Activated CD4-positive, CD25-positive, alpha-beta regulatory T cell treated with anti-CD3 and anti-CD28 coated beads, Interleukin-2, amount 50 U/mL, for 72 hours (primary cell): ENCODE measurements at places on chromosomes 2 and 18.

DNA sequence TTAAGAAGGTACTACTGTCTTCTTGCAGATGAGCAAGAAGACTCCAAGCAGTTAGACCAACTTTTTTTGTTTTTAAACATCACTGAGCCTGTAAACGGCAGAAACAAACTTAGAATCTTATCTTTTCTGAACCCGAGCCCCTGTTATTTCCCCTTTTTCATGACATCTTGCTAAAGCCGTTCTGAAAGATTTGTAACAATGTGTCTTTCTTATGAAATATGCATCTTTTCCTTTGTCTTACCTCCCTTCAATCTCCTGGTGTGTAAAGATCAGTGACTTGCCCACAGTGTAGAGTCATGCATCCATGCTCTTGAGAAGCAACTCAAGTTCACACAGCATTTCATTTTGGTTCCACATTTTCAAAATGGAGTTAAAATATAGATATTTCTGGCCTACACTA lies 288.8 kb upstream of the CELF4 start:
- DNase-seq: no peak

- no peak for DNase-seq
These were observed 165.3 kb upstream of the TFPI start for GRCh38 chr2:187719510-187719909.

- DNase-seq: no peak
These were observed 63.5 kb upstream of the RASGRP3 start for GRCh38 chr2:33412920-33413319.

- no peak for DNase-seq
These were observed 241.4 kb upstream of the ACVR2A start for GRCh38 chr2:147603447-147603846.

DNA sequence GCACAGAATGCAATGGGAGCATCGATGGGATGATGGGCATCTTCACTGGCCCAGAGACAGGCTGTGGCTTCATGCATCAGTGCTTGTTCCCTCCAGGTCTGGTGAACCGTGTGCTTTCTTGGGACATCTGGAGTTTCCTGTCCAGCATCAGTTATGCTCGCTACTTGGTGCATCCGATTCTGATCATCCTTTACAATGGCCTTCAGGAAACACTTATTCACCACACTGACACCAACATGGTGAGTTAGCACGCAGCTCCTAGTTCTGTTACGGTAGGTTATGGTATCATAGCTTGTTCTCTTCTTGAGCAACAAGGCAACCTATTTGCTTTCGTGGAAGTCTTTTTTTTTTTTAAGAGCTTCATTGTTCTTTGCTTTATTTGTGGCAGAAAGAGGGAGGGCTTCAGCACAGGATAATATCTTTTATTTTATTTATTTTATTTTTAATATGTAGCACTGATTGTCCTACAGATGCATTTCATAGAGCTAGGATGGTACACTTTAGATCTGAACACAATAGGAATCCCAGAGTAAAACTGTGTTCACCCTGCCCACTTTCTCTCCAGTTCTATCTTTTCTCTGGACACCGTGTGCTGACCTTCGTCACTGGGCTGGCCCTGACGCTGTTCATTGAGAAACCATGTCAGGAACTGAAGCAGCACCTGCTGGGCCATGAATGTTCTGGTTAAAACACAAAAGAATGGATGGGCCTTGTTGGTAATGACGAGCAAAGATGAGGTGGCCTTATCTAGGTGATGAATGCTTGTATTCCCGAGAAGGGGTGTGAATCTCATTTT lies 71.2 kb upstream of the SEC11C start:
- no peak for DNase-seq

DNA sequence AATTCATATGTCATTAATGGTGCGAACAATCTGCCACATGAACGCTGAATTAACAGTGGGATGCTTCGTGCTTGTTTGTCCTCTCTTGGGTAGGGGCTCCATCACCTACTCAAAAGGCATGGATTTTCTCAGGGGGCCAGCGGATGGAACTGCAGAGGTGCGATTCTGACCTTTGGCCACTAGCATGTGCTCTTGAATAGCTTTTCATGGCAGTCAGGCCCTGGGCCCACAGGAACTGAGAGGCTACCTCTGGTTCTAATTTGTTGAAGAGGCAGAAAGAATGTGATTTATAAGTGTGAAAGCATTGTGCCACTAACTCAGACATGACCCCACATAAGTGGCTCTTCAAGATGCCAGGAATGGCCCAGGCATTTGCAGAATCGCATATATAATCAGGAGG lies 283.2 kb downstream of the INSIG2 start:
- DNase-seq: no peak

DNA sequence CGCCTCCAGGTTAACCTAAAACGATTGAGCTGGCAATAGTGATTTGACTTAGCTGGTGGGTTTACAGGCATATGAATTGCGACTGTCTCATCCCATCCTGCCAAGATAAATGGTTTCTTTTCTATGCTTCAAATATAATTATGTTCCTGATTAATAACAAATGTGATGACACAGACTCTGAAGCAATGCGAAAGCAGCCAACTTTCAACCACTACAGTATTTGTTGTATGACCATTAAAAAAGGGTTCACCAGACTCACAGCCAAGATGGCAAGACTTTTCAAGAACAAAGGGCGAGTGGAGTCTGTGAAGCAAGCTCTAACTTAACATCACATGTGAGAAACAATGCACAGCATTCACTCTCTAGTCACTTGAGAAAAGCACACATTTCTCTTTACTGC lies 186.6 kb downstream of the PID1 start:
- no peak for DNase-seq

DNA sequence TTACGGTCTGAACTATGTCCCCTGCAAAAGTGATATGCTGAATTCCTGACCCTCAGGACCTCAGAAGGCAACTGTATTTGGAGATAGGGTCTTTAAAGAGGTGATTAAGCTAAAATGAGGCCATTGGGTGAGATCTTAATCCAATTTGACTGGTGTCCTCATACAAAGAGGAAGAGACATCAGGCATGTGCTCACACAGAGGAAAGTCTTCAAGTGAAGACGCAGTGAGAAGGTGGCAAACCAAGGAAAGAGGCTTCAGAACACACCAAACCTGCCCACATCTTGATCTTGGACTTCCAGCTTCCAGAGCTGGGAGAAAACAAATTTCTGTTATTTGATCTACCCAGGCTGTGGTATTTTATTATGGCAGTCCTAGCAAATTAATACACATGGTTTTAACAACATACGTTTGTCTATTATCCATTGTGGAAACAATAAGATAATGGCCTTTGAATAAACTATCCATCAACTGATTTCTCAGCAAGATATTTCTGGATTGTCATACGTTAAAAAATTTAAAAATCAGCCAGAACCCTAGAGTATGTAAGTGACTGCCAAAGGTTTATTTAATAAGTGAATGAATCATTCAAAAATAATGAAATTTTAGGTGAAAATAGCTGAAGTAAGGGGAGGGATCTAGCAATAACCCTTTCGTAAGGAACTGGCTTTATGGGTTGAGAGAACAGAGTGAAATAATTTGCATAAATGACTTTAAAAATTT lies 6.5 kb downstream of the WIPF1 start:
- no peak for DNase-seq

DNA sequence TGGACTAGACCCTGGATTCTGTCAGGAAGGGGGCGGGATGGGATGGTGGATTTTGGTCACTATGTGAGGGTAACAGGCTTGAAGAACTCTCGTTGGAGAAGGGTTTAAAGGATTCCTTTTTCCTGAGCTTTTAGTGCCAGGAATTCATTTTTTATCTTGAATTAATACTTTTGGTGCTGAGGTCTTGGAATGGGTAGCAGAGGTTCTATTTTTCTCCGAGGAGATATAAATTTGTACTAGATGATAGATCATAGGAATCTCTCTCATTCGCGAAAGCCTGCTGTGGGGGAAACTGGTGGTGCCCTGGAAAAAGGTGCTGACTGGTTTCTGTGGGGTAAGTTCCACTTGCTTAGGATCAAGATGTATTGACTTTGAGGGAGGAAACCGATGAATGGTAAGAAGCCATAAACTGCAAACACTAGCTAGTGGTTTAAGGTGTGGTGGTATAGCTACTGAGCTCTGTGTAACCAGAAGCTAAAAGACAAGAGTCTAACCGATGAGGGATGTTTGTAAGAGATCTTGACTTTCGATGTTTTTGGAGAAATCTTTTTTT lies 706 bp downstream of the AGPS start:
- no peak for DNase-seq

DNA sequence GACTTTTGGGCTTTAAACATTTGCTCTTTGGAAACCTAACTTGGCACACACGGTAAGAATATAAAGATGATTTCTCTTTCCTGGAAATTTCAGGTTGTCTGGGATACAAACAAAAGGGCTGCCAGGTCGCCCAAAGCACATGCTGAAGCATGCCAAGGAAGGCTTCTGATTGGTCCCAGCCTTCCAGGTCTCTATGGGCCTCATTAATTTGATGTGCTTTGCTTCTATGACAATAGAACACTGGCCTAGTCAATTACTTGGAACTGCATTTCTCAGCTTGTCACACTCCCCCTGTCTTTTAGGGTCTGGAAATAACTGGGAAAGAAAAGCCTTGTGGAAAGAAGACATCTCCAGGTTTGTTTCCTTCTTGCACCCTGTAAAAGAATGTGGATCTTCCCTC lies 228.9 kb downstream of the ADCYAP1 start:
- DNase-seq: no peak

- DNase-seq: no peak
These were observed 21.4 kb downstream of the AP1S3 start for GRCh38 chr2:223815884-223816570.

DNA sequence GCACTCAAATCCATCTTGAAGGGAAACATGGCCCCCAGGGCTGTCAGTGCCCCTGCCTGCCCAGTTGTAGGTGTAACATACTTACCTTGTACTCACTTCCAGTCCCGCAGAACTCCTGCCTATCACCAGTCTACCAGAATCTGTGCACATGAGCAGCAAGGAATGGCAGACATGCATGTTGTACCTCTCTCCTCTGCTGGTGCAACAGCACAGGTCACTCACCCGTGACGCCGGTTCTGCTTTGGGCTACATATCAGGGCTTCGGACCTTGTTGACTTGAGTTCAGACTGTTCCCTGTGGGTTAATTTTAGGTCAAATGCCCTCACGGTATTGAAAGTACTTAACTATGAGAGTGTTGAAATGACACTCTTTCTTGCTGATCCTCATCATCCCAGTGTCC lies 215.7 kb downstream of the TPGS2 start:
- no peak for DNase-seq

DNA sequence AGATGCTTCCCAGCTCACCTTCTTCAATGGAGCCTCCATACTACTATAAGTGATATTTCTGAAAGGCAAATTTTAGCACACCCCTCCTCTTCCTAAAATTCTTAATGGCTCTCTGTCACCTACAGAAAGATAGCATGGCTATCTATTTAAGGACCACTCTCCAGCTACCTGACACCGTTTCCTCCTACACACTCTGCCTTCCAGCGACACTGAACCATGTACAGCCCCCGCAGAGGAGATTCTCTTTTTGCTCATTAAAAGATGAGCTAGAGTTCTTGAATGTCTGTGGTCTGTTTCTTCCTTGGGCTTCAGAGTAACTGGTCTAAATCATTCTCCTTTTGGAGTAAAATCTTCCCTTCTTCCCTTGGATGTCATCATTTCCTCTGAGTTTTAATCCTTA lies 38.4 kb upstream of the GAREM1 start:
- DNase-seq: no peak

GRCh38 chr2:60819155-60819862 lies 62.1 kb upstream of the REL start:
- peak; percentile 67 for DNase-seq

DNA sequence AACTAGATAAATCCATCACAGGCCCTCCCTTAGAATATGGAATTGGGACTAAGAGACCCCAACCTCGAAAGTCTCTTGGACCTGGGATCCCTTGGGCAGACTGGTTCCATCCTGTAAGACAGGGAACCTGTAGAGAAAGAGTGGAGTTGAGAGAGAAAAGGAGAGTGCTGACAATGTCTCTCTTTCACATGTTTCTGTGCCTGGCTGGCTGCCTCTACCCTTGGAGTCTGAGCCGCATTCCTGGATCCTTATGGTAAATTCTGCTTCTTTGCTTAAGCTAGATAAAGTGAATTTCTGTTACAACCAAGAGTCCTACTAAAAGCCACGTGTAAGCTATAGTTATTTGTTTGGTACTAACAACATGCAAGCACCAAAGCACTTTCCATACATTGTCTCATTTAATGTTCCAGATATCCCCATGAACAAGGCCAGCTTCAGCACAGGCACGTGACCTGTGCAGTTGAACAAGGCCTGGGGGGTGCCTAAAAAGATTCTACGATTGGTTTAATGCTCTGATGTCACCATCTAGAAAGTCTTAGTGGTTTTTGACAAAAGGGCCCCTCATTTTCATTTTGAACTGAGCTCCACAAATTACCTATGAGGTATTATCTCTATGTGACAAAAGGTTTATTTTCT lies 2.1 kb upstream of the PUM2 start:
- DNase-seq: no peak

GRCh38 chr2:150681120-150681804 lies 193.8 kb upstream of the RND3 start:
- DNase-seq: no peak

- DNase-seq: no peak
These were observed 26.6 kb downstream of the SERTAD2 start for GRCh38 chr2:64626963-64627760.

GRCh38 chr18:80086281-80086680 lies 22.8 kb upstream of the ADNP2 start:
- DNase-seq: no peak

GRCh38 chr18:48997681-48997984 lies 46.9 kb upstream of the SMAD7 start:
- DNase-seq: no peak

GRCh38 chr2:227473122-227473461 lies 1.1 kb downstream of the AGFG1 start:
- no peak for DNase-seq

DNA sequence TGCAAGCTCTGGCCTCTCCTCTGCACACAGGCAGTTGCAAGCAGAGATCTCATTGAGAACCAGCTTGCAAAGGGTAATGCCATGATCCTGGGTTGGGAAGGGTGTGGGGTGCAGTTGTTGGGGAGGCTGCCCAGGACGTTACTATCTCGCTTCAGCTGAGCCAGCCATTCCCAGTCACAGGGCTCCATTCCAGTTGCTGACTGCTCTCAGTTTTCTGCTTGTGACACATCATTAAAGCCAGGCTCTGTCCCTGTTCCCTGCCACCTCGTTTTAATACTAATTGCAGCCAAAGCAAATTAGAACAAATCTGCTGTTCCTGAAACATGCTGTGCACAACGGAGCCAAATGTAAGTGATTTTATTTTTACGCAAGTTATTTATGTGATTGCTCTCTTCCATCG lies 62.5 kb upstream of the SMAD2 start:
- no peak for DNase-seq

DNA sequence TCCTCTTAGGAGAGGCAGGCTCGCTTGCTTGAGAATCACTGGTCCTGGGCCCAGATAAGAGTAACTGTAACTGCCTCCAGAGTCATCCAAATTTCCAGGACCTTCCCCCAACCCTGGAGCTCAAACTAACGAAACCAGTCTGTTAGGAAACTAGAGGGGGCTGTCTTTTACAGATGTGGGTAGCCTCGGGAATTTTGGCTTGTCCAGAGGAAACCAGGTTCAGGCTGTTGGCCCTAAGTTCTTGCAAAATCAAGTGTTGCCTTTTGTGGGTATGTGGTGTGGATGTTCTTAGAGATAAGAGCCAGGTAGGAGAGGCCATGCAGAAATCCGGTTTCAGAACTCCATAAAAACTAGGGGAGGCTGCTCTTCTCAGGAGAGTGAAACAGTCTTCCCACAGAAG lies 125.0 kb upstream of the DLX2 start:
- no peak for DNase-seq
